Right atrium auricular region (tissue), 2 donors: ENCODE measurements at places on chromosomes 16 and 17.
A peak's percentile ranks its signal among the peaks of the same experiment; 100 is the strongest.

DNA sequence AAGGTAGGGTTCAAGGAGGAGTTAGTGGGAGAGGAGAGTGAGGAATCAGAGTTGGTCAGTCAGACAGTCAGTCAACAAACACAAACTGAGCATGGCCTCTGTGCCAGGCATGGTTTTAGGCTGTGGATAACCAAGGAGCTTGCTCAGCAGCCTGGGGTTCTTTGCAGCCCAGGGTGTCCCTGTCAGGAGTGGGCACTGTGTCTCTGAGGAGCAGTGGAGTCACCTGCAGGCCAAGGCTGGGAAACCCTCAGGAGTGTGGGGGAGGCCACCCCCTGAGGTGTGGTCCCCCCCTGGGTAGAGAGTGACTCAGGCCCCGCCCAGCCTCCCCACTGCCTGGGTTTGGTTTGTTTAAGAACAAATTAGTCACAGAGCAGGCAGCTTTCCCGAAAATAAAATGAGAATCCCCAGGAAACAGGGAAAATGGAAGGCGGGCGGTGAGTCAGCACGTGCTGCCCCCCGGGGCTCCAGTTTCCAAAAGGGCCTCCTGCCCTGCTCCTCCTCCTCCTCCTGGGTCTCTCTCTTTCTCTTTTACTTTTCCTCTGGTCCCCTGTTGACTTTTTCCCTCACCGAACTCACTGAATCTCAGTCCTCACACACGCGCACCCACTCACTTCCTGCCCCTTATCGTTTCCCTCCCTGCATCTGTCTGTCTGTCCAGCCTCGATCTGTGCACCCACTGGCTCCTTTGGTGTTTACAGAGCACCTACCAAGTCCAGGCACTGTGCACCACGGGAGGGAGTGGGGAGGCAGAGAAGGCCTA, 44.3 kb downstream of the SOCS3 start:
- H3K36me3 ChIP-seq, result no peaks in the 10 kb centered on the region
- H3K27ac ChIP-seq, result peak overlapping the region; percentile 56
- DNase-seq, result peak; percentile 94
- no peaks in the 10 kb centered on the region for H3K27me3 ChIP-seq
- peaks cover 44% of the 10 kb centered on the region for H3K4me1 ChIP-seq
- H3K4me3 ChIP-seq, result no peak overlapping the region

- no peaks in the 10 kb centered on the region for H3K27me3 ChIP-seq
- no peak overlapping the region for H3K4me3 ChIP-seq
- H3K36me3 ChIP-seq, result no peaks in the 10 kb centered on the region
- no peak for DNase-seq
- H3K27ac ChIP-seq, result no peak overlapping the region
Observed at GRCh38 chr17:5257124-5257523, 22.5 kb upstream of the SCIMP start.

DNA sequence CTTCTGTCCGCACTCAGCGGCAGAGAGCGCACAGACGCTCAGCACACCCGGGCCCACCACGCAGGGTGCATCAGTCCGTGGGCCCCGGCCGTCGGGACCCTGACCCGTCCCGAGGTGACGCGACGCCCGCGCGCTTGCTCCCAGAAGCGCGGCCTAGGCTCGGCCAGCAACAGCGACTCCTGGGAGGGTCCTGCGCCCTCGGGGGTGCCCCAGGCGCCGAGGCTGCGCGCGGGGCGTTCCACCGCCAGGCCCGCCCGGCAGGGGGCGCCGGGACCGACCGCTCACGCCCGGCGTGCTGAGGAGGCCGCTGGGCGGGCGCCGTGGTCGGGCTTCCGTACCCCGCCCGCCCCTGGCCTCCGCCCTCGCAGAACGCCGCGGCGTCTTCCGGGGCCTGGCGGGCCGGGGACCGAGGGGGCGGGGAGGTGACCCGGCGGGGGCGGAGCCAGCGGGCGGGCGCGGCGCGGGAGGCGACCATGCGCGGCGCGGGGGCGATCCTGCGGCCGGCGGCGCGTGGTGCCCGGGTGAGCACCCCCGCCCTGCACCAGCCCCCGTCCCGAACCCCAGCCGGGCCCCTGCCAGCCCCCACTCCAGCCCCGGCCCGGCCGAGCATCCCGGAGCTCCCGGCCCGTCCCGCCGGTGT, at the start of gene CISD3:
CISD3 (plus strand) TSS at position 456 of the 640 bp plus-strand sequence; CDS start at position 474, 18 bp downstream.
- H3K4me1 ChIP-seq, result peaks cover 65% of the 10 kb centered on the region
- H3K4me3 ChIP-seq, result peak within 1 kb of the TSS; percentile 83
- peaks cover 28% of the 10 kb centered on the region for H3K36me3 ChIP-seq
- H3K27me3 ChIP-seq, result no peaks in the 10 kb centered on the region

DNA sequence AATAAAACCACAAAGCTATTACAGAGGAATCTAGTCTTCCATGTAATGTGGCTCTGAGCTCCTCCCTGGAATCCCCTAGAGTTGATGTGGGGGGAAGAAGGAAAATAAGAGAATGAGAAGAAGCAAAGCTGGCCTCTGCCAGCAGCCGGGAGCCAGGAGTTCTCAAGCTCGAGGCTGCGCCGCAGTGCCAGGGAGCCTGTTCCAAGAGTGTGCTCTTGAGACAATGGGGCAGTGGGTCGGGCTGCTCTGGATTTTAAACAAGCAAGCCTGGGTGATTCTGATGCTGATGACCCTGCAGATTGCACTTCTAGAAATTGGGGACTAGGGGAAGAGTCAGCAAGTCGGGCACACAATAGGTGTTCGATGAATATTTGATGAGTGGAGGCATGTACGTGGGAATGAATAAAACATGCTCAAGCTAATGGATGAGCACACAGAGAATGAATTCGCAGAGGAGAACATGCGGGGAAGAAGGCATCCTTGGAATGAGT, 119.9 kb downstream of the CMIP start:
- H3K27me3 ChIP-seq, result no peaks in the 10 kb centered on the region
- DNase-seq, result no peak
- H3K36me3 ChIP-seq, result no peaks in the 10 kb centered on the region
- H3K4me1 ChIP-seq, result no peaks in the 10 kb centered on the region
- no peak overlapping the region for H3K4me3 ChIP-seq

GRCh38 chr16:14181371-14182050, 110.4 kb downstream of the MRTFB start:
- no peaks in the 10 kb centered on the region for H3K27me3 ChIP-seq
- H3K27ac ChIP-seq, result peak overlapping the region; percentile 52
- DNase-seq, result no peak
- H3K4me3 ChIP-seq, result no peak overlapping the region
- no peaks in the 10 kb centered on the region for H3K36me3 ChIP-seq
- H3K4me1 ChIP-seq, result no peaks in the 10 kb centered on the region

GRCh38 chr16:11576427-11577289, 10.1 kb downstream of the LITAF start:
- no peak overlapping the region for H3K27ac ChIP-seq
- no peak overlapping the region for H3K4me3 ChIP-seq
- H3K4me1 ChIP-seq, result peaks cover 8% of the 10 kb centered on the region
- no peaks in the 10 kb centered on the region for H3K27me3 ChIP-seq

DNA sequence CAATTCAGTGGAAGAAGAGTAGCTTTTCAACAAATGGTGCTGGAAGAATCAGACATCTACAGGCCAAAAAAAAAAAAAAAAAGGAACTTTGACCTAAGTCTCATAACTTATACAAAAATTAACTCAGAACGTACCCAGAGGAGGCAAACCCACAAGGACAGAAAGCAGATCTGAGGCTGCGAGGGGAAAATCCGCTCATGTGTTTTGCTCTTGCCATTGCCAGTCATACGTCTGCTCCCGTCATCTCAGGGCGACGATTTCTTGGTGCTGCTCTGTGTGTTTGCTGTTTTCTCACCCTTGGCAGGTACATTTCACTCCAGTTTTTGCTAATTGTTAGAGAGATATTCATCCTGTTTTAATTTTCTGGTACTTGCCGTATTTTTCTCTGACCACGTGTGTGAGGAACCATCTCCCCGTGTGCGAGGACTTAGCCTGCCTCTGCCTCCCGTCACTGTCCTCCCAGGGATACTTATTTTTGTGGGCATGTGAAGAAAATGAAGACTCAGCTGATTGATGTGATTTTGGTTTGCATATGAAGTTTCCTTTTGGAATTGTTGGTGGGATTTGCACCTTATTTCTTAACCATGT, 33.4 kb upstream of the ACSF3 start:
- H3K4me1 ChIP-seq, result no peaks in the 10 kb centered on the region
- no peak overlapping the region for H3K4me3 ChIP-seq

DNA sequence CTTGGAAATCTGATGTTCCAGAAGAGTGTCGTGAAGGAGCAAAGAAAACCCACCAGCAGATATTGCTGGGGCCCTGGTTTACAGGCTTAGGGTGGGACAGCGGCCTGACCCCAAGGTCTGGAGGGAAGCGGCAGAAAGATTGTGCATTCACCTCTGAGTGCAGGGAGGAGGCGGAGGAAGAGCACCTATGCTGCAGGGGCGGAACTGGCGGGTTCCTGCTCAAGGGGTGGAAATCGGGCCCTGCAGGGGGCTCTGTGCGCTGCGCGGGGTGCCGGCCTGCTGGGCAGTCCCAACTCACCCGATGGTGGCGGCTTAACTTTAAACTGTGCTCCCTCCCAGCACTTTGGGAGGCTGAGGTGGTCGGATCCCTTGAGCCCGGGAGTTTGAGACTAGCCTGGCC, 47.5 kb downstream of the COX4I1 start:
- H3K36me3 ChIP-seq, result no peaks in the 10 kb centered on the region
- DNase-seq, result no peak
- H3K27ac ChIP-seq, result no peak overlapping the region
- H3K4me3 ChIP-seq, result no peak overlapping the region
- H3K4me1 ChIP-seq, result no peaks in the 10 kb centered on the region
- H3K27me3 ChIP-seq, result no peaks in the 10 kb centered on the region

DNA sequence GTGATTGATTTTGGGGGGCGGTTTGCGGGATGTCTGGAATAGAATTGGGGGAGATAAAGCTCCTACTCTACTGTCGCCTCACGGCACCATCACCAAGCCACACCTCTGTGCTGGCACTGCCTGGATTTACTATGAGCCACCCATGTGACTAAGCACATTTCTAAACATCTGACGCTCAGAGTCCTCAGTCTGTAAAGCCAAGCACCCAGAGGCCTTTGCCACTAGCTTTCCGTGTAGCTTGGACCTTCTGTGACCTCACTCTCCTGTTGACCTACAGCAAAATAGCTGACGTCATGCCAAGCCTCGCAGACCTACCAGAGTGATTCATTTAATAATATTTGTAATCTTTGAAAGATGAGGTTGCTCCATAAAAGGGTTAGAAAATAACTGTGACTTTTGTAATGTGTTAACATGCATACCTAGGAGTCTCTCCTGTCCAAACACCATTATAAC, 38.5 kb upstream of the MYOCD start:
- H3K36me3 ChIP-seq, result no peaks in the 10 kb centered on the region
- DNase-seq, result no peak
- H3K4me1 ChIP-seq, result peaks cover 3% of the 10 kb centered on the region
- H3K27me3 ChIP-seq, result no peaks in the 10 kb centered on the region
- no peak overlapping the region for H3K4me3 ChIP-seq
- peak overlapping the region; percentile 36 for H3K27ac ChIP-seq

GRCh38 chr16:6993544-6993943, 339.1 kb upstream of the RBFOX1 start:
- no peak overlapping the region for H3K4me3 ChIP-seq
- no peaks in the 10 kb centered on the region for H3K27me3 ChIP-seq
- no peaks in the 10 kb centered on the region for H3K36me3 ChIP-seq
- no peak overlapping the region for H3K27ac ChIP-seq
- no peaks in the 10 kb centered on the region for H3K4me1 ChIP-seq

- no peak for DNase-seq
- peak overlapping the region; percentile 37 for H3K4me3 ChIP-seq
- no peaks in the 10 kb centered on the region for H3K27me3 ChIP-seq
Observed at GRCh38 chr17:50863221-50863843, 2.8 kb downstream of the TOB1 start.

DNA sequence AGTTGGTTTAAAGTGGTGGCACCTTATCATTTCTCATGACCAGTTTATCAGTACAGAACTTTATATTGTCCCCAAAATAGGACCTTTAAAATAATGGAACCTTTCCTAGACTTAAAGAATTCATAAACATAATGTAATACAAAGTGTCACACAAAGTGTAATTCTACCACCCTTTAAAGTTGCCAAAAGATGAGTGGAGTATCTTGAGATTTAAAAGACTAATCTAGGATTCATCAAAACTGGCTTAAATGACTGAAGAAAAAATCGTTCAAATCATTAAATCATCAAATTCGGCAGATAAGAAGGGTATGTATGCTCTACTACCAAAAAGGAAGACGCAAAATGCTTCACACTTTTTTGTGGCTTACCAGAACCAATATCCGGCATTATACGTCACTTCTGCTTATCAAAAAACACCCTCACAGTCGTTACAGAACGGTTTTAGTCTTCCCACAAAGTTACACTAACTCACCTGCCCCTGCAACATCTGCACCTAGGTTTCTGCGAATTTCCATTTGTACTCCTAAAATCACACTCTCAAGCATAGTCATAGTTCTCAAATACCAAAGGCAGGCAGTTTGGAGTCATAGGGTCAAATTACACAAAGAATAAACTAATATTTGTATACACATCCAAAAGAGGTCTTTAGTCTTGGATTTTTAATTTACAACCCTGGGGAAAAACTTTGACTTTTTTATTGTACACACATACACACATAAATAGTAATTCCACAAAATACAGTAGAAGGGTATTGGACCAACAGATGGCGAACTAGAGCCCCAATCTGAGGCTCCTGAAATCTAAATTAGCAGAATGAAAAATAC, 1.4 kb upstream of the KANSL1 start:
- no peaks in the 10 kb centered on the region for H3K27me3 ChIP-seq
- H3K4me3 ChIP-seq, result peak overlapping the region; percentile 99
- H3K36me3 ChIP-seq, result no peaks in the 10 kb centered on the region
- peak overlapping the region; percentile 100 for H3K27ac ChIP-seq

- H3K36me3 ChIP-seq, result no peaks in the 10 kb centered on the region
- peaks cover 19% of the 10 kb centered on the region for H3K4me1 ChIP-seq
- no peak for DNase-seq
- H3K27me3 ChIP-seq, result no peaks in the 10 kb centered on the region
- no peak overlapping the region for H3K27ac ChIP-seq
Observed at GRCh38 chr17:73757420-73757819, 113.2 kb upstream of the SDK2 start.

GRCh38 chr17:19958023-19958422, 19.6 kb downstream of the AKAP10 start:
- no peaks in the 10 kb centered on the region for H3K27me3 ChIP-seq
- no peaks in the 10 kb centered on the region for H3K4me1 ChIP-seq
- no peak for DNase-seq
- H3K27ac ChIP-seq, result no peak overlapping the region
- H3K36me3 ChIP-seq, result peaks cover 31% of the 10 kb centered on the region
- H3K4me3 ChIP-seq, result no peak overlapping the region

DNA sequence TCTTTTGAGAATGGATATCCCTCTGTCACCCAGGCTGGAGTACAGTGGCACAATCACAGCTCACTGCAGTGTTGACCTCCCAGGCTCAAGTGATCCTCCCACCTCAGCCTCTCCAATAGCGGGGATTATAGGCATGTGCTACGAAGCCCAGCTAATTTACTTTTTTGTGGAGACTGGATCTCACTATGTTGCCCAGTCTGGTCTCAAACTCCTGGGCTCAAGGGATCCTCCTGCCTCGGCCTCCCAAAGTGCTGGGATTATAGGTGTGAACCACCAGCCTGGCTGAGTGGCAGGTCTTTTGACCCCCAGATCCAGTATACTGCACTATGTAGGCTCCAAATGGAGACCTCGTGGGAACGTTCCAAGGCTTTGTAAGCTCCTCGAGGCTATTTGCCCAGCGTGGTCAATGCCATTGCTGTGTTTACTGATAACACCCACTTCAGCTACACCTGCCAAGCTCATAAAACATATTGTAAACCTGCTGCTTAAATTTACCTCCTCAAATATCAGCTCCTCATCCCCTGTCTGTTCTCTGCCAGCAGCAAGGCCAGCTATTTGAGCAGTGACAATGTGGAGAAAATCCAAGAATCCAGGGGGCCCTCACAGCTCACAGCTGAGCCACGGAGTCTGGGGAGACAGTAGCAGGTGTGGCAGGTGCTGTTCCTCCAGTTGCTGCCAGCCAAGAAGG, 16.2 kb upstream of the KIFC3 start:
- peaks cover 19% of the 10 kb centered on the region for H3K4me1 ChIP-seq
- H3K4me3 ChIP-seq, result no peak overlapping the region
- no peaks in the 10 kb centered on the region for H3K36me3 ChIP-seq
- no peak for DNase-seq
- no peaks in the 10 kb centered on the region for H3K27me3 ChIP-seq
